Effector CD4-positive, alpha-beta T cell (primary cell): ENCODE measurements at places on chromosomes 3 and 15.

- no peak for DNase-seq
Observed at GRCh38 chr3:107212618-107213017, 164.6 kb upstream of the CCDC54 start.

- DNase-seq = no peak
Observed at GRCh38 chr15:93250950-93251349, 161.9 kb upstream of the RGMA start.

GRCh38 chr3:15360788-15361493 is 28.6 kb upstream of the SH3BP5 start:
- DNase-seq = no peak

DNA sequence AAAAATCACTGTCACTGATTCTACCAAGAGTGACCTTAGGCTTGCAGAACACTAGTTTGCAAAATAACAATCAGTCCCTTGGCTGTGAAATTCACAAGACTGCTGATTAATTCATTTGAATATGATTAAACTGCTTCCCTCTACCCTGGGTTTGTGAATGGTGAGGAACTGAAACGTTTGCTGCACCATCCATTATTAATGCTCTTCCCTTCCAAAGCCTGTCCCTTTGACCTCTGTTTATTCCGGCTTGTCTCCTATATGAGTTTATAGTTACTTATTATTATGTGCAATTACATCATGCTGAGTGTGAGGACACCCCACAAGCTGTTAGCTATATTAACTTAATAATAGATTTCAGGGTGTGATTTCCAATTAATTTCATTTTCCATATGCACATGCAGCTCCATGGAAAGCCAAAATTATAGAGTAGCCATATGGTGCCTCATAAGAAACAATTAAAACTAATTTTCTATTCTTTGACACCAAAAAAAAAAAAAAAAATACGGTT is 96.5 kb downstream of the SUCLG2 start:
- DNase-seq = no peak

DNA sequence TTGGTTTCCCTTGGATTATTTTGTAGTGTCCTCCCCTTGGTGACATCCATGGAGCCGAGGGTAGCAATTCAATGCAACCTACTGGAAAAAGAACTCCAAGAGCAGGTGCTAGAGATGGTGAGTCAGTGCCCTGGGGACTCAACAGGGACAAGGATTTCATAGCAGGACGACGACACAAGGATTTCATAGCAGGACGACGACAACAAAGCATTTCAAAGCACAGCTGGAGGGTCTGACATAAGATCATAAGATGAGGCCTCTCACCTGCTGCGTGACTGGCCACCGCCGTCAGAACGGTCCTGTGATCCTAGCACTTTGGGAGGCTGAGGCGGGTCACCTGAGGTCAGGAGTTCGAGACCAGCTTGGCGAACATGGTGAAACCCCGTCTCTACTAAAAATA is 22.5 kb downstream of the NRROS start:
- no peak for DNase-seq

- no peak for DNase-seq
Observed at GRCh38 chr15:76337059-76337695, 604 bp downstream of the ISL2 start.

DNA sequence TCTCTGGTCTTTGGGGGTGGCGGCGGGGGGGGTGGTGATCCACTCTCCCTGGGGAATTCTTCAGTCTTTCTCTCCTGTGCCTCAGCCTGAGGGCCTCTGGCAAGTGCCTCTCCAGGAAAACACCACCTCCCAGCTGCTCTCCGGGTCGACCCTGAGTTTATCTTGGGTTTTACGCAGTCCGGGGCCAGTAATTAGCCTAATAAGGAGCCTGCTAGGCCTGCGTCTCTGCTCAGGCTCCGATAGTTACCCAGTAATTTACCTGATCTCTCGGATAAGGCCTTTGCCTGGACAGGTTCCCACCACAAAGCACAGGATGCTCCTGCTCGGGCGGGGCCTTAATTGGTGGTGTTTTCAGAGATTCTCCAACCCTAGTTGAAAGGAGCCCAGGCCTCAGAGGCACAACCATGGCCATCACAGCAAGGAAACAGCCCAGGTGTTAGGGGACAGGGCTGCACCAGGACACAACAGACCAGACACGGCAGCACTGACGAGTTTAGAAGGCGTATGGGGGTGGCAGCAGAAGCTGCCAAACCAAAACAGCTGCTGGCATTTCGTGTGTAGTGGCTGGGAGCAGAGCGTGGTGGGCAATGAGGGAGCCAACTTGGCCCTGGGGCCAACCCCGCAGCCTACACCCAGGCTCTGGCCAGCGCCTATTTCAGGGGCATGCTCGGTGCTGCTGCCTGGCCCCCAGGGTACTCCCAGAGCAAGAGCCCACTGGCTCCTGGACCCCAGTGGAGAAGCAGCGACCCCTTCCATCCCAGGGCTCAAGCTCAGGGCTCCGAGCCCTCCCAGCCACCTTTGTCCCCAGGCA is 71.4 kb downstream of the KLF13 start:
- DNase-seq = no peak

DNA sequence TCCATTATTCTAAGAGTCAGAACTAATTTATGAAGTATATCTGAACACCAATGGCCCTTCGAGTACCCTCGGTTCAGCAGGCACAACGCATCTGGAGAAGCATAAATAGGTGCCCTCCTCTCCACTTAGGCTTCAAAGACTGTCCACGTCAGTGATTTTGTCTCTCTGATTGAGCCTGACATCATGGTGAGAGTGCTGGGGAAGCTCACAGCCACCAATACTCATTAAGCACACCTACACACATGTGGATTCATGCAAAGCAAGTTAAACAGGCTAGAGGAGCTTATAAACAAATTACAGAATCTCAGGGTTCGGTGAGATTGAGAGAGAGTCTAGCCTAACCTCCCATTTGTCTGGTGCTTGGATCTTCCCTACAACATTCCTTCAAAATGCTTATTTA is 3.6 kb downstream of the CLDN1 start:
- no peak for DNase-seq

DNA sequence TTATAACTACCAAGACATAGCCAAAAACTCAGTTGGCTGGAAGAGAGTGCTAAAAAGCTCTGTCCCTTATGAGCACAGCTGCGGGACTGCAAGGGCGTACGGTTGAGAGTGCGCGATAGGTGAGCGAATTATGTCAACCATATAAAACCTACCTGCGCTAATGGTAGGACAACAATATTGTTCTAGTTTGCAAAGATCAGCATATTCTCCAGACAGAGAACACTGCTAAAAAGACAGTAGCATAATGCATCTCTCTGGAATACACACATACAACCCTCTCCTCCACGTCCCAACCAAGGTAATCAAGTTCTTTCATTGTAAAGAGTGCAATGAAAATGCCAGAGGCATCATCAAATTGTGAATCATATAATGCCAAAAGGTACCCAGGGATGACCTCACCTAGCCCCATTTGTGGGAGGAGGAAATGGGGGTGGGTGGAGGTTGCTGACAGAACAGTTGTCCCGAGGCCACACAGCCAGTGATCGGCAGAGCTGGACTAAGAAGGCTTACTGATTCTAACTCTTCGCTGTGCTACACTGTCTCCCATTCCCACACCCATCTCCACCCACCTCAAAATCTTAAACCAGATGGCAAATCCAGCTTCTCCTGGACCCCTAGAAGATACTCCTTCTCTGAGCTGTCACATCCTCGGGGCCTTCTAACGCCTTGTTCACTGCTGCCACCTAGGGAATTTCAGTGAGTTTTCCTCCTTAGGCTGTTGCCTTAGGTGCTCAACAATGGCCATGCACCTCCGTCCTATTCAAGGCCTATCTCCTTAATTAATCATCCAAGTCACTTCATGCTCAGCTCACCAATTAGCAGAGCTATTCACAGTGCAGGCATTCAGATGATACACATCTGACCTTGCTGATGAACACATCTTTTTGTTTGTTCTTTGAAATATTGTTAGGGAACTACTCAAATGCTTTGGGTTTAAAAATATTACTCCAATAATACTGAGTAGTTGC is 60.7 kb downstream of the RPL22L1 start:
- no peak for DNase-seq

GRCh38 chr3:31472479-31473390 is 60.0 kb upstream of the STT3B start:
- DNase-seq = no peak

- no peak for DNase-seq
Observed at GRCh38 chr15:48388910-48389309, 57.7 kb downstream of the DUT start.

- DNase-seq = no peak
Observed at GRCh38 chr3:175731543-175731942, 872.4 kb downstream of the NAALADL2 start.

DNA sequence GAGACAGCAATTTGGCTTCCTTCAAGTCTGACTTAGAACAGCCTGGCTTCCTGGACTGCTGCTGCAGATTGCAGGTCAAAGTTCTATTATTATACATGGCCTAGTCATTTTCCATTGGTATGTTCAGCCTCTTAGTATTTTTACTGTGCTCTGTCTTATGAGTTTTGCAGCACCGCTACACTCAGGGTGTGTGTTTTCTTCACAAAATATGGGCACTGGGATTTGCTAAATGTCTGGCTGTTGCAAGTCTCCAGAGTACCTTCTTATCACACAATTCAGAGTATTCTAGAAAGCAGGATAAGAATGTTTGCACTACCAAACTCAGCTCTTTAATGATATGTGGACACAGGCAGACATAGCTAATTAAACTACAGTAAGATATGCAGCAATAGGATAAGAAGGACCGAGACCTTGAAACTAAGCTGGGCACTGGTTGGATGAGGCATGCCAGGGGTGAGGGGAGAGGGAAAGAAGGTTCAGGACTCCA is 203.0 kb upstream of the PDZRN3 start:
- DNase-seq = no peak

- DNase-seq = no peak
Observed at GRCh38 chr3:16060358-16060852, 114.1 kb upstream of the GALNT15 start.

GRCh38 chr3:51190199-51190598 is 194.9 kb upstream of the MANF start:
- DNase-seq = no peak

DNA sequence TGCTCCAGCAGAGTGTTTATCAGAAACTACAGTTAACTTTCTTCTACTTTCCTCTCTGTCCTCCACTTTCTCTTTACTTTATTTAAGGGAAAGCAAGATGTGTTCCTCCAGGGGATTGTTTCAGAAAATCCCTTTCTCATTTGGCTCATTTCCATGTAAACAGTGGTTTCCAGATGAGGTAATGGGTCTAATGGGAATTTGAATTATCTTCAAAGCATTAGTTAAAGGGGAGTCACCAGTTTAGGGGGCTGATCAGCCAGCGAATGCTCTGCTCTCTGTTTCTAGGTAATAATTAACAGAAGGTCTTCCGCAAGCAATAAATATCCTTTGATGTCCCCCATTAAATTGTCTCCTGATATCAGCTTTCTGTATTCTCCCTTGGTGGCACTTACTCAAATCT is 30.4 kb upstream of the ZNF639 start:
- DNase-seq = no peak

DNA sequence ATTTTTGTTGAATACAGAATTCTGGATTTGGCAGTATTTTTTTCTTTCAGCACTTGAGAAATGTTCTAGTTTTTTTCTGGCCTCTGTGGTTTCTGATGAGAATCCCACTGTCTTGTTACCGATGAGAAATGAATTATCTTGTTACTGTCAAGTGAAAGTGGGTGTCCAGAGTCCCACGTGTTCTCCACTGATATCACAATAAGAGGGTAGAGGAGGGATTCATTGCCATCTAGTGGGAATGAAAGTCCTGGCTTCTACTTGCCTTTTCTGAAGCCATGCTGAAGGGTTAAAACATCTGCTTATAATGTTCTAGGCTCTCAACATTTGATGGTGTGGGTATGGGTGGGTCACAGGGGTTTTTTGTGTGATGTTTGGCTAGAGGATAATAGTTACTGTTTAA is 66.1 kb downstream of the SEC22A start:
- DNase-seq = no peak

- no peak for DNase-seq
Observed at GRCh38 chr3:127612966-127613365, 14.8 kb downstream of the MCM2 start.

GRCh38 chr3:157414861-157415260 is 21.8 kb upstream of the PTX3 start:
- no peak for DNase-seq

GRCh38 chr3:49707113-49707480 is 12.4 kb downstream of the AMIGO3 start:
- no peak for DNase-seq

DNA sequence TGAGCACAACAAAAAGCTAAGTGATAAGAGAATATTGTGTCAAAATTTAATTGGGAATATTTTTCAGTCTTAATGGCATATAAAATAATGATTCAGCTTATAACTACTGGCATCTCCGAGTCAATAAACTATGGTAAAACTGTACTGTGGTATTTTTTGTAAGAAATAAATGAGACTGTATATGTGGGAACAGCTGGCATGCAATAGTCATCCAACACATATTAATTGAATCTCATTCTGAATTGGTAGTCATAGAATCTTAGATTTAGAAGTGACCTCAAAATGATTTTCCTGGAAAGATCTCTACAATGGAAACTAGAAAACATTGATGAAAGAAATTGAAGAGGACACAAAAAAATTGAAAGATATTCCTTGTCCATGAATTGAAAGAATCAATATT is 133.4 kb upstream of the SLC7A14 start:
- DNase-seq = no peak

GRCh38 chr3:148026009-148026588 is 616.9 kb downstream of the ZIC1 start:
- DNase-seq = no peak

- no peak for DNase-seq
Observed at GRCh38 chr3:50743643-50744042, 68.9 kb downstream of the DOCK3 start.
